GM23338 (cell line): ENCODE measurements at places on chromosomes 4 and X.

DNA sequence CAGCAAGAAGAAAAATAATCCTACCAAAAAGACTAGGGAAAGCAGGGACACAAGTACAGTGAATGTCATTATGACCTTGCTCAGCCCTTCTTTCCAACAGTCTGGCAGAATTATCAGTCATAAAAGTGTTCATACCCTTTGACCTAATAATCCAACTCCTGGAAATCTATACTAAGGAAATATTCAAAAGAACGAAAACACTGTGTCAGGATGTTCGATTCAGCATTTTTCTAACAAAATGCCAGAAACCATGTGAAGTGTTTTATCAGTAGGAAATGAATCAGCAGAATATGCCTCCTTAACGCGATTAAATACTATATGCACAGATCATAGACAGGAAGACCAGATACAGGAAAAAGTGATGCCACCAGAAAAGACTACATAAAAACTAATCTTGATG lies 16.2 kb upstream of the S100G start:
- DNase-seq, result no peak

DNA sequence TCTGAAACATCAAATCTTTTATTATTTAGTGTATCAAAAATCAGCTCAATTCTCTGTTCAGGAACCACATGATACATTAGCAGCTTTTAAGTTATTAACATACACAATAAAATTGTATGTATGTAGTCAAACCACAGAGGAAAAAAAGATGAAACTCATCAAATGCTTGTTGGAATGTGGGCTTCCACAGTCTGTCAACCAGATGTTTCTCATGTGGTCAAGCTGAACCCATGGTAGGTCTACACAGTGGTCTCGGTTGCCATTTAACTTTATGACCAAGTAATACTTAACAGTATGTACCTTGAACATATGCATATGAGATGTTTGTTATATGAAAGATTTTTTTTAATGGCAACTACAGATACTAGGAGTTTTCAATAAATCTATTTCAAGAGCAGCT lies 427.8 kb downstream of the IL15 start:
- no peak for DNase-seq

DNA sequence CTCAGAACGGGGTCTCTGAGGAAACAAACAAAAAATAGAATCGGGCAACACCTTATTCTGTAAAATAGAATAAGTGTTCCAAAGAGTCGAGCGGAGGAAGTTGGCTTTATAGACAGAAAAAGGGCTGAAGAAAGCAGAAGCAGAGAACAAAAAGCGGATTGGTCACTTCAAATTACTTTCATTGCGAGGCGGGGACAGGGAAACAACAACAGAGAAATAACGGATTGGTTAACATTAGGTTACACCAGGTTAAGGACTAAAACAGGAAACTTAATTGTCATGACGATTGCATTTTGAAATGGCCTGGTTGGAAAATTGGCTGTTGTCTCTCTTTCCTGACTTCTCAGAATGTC lies 433 bp upstream of the COQ2 start:
- DNase-seq, result peak; percentile 47

- no peak for DNase-seq
Observed at GRCh38 chr4:37726666-37727065, 40.5 kb upstream of the RELL1 start.

GRCh38 chrX:41728125-41728524 lies 4.1 kb downstream of the GPR82 start:
- no peak for DNase-seq

DNA sequence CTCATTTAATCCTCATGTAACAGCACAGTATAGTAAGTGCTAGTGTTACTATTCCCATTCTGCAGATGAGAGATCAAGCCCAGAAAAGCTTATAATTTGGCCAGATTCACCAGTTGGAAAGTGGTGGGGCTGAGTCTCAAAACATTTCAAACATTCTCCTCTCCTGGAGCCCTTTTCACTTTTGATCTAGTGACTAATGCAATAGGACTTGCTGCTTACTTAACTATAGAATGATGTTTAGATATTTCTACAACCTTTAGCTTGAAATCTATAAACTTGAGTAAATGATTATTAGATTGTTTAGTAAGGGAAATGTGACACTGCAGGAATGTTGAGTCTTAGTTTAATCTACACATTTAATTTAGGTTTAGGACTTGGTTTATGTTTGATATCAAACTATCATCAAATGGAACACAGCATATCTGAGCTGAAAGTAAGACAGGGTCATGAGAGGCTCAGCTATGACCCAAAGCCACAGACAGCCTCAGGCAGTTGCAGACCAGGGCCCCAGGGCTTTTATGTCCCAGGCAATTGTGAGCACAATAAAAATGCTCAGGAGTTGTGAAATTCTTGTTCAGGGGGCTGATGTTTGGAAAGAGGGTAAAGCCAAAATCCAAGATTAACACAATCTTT lies 199.5 kb upstream of the HS3ST1 start:
- DNase-seq, result no peak

- DNase-seq, result peak; percentile 75
Observed at GRCh38 chr4:82782626-82783345, 15.8 kb downstream of the SCD5 start.
